Endothelial cell of umbilical vein (primary cell): ENCODE measurements at places on chromosomes 2 and 18.

DNA sequence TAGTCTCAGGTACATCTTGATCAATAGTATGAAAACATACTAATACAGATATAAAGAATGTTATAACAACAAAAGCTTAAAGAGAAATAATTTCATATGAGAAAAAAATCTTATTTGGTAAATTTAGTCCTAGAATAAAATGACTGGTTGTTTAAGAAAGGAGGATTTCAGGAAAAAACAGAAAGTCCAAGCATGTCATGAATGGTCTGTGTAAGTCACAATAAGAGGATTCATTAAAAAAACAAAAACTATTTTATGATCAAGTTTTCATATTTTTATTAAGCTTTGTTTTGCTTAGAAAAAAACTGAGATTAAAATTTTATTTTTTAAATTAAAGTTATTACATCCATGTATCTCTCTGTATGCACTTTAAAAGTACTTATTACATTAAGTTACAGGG lies 353.9 kb upstream of the SPHKAP start:
- DNase-seq, result no peak

DNA sequence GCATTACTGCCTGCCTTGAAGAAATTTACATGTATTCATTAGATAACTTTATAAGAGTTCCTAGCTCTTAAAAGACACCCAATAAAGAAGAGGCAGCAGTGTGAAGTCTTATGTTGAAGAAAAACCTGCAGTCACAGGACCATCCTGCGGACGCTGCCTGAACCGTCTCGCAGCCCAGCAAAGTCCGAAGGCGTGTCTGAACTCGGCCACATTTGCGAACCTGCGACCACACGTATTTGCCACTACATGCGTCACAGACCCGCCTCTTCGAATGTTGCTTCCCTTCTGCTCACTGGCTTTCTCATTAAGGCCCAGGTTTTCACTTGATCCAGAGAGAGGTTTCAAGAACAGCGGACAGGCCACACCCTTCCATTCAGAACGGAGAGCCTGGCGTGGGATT lies 41.2 kb downstream of the CNGA3 start:
- DNase-seq, result no peak

DNA sequence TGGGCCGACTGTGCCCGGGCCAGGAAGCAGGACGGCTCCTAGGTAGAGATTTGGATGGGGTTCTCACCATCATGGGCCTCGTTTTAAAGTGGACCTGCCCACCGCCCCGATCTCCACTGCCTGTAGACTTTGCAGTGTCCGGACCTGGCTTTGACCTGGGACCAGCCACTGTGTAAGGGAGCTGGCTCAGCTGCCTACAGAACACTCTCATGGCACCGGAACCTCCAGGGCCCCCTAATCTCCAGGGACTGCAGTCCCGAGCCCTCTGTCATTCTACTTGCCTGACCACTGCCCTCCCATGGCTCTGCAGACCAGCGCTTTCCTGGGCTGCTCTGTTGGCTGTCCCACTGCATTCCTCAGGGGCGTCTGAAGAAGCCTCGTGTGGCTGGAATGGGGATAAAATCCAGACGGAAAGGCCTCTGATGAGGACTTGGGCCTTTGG lies 120.8 kb downstream of the GLI2 start:
- no peak for DNase-seq

DNA sequence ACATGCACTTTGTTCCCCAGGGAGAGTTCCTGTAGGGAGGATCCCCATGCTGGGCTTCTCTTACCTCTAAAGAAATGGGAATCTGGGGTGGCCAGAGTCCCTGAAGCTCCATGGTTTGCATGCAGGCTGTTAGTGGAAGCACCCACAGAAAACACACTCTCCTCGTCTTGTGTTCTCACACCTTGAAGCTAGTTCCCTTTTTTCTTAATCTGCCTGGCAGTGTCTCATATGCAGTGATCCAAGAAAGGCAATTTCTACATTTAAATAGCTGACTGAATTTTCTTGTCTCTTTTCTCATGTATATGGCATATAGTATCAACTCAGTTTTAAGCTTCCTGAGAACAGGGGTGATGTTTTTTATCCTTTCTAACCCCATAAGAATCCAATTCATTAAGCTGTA lies 65.0 kb downstream of the LINC00305 start:
- no peak for DNase-seq

- DNase-seq, result no peak
These were observed 60.2 kb upstream of the FAM117B start for GRCh38 chr2:202574541-202574940.

GRCh38 chr2:69011611-69012157 lies 1.3 kb upstream of the ANTXR1 start:
- DNase-seq, result no peak

- DNase-seq, result no peak
These were observed 122.3 kb downstream of the CHST9 start for GRCh38 chr18:27062802-27063201.

DNA sequence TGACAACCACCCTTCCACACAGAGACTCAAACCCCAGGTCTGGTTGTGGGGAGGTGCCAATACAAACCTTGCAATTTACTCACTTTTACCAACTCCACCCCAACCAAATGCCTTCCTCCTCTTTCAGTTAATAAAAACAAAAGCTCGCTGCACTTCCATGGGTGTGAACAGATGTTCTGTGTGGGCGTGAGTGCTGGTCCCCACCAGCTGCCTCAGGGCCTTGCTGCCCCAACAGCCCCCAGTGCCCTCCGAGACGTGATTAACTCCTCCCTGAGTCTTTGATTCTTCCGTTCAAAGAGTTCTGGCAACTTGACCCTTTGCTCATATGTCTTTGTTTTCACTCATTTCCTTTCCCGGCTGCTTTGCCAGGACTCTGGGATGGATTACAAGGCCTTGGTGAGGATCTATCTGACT lies 258.9 kb upstream of the CXCR4 start:
- DNase-seq, result peak; percentile 81

GRCh38 chr2:228642861-228643260 lies 461.4 kb upstream of the SPHKAP start:
- DNase-seq, result no peak

DNA sequence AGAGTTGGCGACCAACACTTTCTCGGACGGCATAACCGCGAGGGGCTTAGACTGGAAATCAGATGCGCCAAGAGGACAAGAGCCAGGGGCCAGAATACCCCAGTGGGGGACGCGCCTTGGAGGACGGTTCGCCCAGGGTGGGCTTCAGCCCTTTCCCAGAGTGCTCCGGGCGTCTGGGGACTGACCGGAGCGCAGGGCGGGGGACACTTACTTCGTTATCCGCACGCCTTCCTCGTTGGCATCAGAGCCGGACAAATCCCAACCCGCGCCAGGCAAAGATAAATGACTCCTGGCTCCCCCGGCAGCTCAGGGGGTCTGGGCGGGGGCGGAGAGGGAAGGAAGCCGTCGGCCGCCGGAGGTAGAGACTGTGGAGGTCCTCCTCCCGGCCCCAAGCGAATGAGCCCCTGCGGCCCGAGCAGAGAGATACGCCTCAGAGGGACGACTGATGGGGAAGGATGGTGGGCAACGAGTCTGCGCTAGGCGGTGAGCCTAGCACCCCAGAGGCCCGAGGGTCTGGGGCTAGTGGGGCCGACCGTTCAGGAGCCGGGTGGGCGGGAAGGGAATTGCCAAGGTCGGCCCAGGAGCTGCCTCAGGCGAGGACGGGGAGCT lies 4.7 kb upstream of the SATB2 start:
- DNase-seq, result no peak

- DNase-seq, result peak; percentile 77
These were observed at the start of gene CDK5R2 for GRCh38 chr2:218959141-218959731. CDK5R2 (plus strand) TSS chr2:218959666; CDS start chr2:218959821, 155 bp downstream.

DNA sequence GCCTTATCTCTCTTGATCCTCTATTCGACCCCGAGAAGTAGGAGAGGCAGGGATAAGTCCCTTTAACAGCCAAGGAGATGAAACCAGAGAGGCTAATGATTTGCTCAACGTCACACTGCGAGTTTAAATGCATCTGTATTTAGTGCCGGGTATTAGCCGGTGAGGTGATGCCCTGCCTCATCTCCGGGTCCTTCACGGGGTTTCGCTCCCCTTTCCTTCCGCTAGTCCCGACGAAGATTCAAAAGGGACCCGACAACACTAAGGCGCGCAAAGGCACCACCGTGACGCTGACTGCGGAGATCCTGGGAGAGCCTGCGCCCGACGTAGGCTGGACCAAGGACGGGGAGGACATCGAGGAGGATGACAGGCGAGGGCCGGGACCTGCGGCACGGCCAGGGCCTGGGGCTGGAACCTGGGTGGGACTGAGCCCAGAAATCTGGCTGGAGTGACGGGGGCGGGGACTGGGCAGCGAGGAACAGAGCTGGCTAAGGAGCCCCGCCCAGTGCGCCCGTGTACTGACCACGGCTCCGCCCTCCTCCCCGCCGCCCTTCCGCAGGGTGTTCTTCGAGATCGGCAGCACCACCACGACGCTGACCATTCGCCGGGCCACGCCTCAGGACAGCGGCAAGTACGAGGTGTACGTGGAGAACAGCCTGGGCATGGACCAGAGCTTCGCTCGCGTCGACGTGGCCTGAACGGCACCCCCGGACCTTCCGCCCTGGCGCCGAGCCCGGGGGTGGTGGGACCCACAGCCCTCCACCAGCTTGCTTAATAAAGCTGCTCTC lies 1.0 kb upstream of the GMPPA start:
- DNase-seq, result peak; percentile 78

GRCh38 chr2:141313972-141314371 lies 816.8 kb downstream of the LRP1B start:
- DNase-seq, result no peak

DNA sequence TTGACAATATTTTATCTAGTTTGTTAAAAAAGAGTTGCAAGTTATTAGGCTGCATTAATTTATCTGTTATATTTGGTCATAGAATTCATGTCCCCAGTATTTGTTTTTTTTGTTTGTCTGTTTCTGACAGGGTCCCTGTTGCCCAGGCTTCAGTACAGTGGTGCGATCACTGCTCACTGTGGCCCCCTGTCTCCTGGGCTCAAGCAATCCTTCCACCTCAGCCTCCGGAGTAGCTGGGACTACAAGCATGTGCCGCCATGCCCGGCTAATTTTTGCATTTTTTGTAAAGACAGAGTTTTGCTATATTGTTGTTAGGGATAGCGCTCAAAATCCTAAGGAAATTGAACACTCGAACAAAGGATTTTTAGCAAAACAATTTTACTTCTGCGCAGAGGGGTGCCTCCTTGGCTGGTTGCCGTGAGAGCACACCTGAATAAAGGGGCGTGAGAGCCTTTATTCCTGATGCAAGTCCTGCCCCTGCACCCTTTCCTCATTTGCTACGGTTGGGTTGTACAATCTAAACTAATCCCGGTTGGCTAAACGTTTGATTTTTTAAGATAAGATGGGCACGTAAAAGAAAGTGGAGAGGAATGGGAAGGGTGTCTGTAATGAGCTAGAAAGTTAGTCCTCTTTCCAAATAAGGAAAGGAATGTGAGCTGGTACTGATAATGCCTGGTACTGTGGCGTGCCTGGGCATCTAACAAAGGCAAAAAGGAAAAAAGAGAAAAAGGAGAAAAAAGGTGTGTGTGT lies 65.5 kb downstream of the COMMD1 start:
- no peak for DNase-seq

DNA sequence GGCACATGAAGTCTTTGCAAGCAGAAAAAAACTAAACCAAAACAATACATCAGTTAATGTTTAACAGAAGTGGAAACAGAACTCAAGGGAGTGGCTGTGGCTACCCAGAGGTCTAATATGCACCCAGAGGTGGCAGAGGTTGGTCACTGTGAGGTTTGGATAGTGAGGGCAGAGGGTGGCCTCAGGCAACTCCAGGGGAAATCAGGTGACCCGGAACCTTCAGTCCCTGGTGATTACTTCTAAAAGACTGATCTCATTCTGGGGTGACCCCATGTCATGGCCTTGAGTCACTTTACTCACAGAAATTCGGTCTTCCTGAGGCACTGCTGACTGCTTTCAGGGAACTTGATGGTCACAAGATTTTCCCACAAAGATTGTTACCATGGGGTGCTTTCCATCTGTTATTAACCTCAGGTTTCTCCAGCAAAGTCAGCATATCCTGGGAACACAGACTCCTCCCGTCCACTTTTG lies 99.4 kb downstream of the TMEM17 start:
- no peak for DNase-seq

- DNase-seq, result no peak
These were observed 71.3 kb downstream of the KANSL1L start for GRCh38 chr2:210099940-210100339.

DNA sequence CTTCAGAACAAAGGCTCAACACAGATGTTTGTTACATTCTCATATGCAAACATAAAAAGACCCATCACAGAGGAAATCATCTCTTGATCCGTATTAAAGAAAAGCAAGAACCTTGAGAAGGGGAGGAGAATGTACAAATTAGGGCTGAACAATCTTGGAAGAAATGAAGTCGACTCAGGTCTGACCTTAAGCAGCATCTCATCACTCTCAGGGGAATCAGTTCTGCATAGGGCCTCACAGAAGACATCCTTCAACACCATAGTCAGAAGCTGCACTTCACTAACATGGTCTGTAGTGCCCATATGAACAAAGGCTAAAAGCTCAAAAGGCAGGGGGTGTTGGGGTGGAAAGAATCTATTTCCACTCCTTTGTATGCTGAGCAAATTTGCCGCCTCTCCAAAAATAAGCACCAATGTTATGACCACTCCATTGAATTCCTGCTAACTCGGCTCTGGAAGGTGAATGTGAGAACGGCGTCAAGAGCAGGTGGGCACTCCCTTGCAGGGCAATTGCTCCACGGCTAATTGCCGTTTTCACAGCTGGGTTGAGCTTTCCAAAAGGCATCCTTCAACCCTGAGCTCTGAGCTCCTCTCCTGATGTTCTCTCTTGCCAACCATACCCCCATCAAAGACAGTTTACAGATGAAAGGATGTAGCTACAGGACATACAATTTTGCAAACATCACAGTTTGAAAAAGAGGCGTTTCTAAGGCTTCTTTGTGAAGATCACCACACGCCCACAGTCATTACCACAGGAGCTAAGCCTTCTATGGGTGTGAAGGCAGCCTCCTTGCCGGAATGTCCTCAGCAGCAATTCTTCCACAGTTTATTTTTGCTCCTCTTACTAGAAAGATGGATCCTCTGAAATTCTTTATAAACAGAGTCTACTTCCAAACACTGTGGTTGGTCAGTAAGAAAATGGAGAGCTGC lies 10.0 kb downstream of the KLF7 start:
- no peak for DNase-seq

GRCh38 chr18:75392226-75392578 lies 35.3 kb downstream of the SMIM21 start:
- no peak for DNase-seq

DNA sequence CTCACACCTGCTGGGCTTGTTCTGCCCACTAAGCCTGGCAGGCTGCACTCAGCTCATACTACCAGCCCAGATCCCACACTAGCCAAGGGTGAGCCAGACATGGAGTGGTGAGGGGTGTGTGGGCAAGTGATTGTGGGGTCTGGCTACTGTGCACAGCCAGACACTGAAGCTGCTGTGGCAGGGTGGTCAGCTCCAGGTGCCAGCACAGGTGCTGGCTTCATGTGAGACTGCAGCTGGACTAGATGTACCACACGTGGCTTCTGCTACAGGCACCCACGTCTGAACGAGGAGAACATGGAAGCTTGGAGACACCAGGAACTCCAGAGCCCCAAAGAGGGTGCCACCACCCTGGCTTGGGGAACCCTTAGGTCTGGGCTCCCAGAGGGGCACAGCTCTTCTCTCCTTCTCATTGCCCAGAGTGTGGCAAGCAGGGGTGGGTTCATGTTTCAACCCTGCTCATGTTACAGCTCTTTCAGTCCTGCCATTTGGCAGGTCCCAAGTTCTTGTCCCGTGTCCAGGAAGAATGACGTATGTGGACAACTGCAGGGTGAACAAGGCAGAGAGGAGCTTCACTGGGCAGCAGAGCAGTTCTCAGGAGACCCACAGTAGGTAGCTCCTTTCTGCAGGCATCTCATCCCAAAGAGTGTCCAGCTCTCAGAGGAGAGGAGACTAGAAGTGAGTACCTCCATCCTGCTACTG lies 1624.2 kb upstream of the TMEFF2 start:
- DNase-seq, result peak; percentile 0

GRCh38 chr2:182048621-182049020 lies 63.0 kb downstream of the PPP1R1C start:
- no peak for DNase-seq
